ENCODE measurements at places on chromosomes 2 and 18. TPM values are rescaled to one million over a fixed set of nuclear protein-coding genes. Genes with fewer than 3 reads are reported as not detected.

The UGT1A4 gene
- 122 TPM for total RNA-seq

The RBM44 gene
- total RNA-seq = 0.07 TPM

The AKAIN1 gene
- not detected for total RNA-seq

The SEC11C gene
- total RNA-seq = 84.0 TPM

DNA sequence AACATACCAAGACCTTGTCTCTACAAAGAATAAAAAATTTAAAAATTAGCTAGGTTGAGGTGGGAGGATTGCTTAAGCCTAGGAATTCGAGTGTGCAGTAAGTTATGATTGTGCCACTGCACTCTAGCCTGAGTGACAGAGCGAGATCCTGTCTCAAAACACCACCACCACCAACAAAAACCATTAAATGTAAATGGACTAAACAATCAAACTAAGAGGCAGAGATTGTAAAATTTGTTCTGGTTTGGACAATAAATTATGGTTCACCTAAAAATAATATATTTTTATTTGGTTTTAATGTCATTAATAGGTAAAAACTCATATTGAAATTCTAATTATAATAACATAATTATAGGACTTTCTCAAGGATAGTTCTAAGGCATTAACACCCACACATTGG is 9.9 kb upstream of the ATIC start:
- DNase-seq = no peak

Measured in right lobe of liver (tissue), 6 donors.